CD4-positive, alpha-beta T cell treated with Interleukin-4 for 1 hour (primary cell): ENCODE measurements at places on chromosomes 1 and 21.
A peak's percentile ranks its signal among the peaks of the same experiment; 100 is the strongest.

GRCh38 chr1:100874433-100874832, 20.2 kb downstream of the EXTL2 start:
- no peak for DNase-seq

GRCh38 chr1:239527051-239527693, 140.8 kb downstream of the CHRM3 start:
- DNase-seq, result no peak

GRCh38 chr1:238951809-238952208, 434.6 kb upstream of the CHRM3 start:
- no peak for DNase-seq

- DNase-seq, result no peak
These were observed 66.1 kb downstream of the NCAM2 start for GRCh38 chr21:21064353-21064752.

GRCh38 chr1:5944154-5944842, 47.9 kb downstream of the NPHP4 start:
- no peak for DNase-seq

GRCh38 chr1:169105434-169106094, 926 bp upstream of the ATP1B1 start:
- DNase-seq, result no peak

GRCh38 chr1:43293896-43294760, 6.7 kb upstream of the TIE1 start:
- DNase-seq, result no peak

DNA sequence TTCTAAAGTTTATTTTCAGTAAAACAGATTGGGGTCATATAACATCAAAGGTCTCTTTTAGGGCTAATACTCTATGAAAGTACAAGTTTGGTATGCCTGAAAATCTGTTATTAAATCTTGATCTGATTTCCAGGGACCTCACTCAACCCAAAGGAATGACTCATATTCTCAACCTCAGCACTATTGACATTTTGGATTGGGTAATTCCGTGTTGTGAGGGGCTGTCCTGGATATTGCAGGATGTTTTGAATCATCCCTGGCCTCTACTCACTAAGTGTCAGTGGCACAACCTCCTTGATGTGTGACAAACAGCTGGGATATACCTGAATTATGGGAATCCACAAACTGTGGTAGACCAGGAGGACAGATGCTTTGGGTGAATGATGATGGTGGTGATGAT, 51.5 kb upstream of the CYP2J2 start:
- DNase-seq, result no peak

DNA sequence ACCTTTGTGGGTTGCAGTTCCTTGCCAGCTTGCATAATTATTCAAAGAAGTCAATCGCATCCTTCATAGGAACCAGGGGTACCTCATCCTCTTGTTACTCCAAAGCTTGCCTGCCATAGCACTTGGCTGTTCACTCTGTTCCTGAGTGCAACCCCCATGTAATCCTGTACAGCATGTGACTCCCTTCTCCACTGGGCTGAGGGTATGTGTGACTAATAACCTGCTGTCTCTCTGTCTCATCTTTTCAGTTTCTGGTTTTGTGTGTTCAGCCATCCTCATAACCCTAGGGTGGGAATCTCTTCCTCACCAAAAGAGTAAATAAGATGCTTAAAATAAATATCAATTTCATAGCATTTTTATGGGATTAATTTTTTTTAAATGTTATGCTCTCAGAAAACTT, 351.9 kb downstream of the S1PR1 start:
- no peak for DNase-seq

GRCh38 chr1:154866257-154867063, 3.6 kb downstream of the KCNN3 start:
- DNase-seq, result no peak

DNA sequence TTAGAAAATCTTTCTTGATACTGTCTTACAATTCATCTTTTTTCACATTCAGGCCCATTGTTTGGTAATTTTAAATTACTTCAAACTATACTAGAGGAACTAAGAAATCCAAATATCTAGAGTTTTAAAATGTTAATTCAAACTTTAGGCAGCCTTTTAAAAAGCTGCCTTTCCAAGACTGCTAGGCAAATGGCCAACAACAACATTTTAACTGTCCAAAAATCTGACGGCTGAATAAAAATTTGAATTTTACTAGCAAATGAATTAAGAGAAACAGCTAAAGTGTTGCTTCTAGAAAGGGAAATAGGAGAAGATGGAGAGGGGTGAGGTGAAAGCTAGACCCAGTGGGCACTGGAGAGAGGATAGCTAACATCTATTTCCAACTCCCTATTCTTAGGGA, 17.2 kb downstream of the DPYD start:
- DNase-seq, result no peak

DNA sequence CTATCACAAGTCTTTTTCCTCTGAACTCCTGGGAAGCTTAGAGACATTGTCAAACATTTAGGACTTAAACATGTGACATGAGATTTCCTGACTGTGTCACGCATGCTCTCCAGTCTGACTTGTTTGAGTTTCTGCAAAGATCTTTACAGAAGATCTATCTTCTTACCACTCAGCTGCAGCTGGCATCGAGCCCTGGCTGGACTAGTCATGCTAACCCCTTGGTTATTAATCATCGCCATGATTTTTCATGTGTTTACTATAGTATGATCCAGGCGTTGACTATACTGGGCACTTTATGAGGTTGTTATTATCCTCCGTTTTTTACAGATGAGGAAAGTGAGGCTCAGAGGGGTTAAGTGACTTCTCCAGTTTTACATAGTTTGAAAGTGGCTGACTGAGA, 18.1 kb upstream of the IRF2BP2 start:
- DNase-seq, result no peak

DNA sequence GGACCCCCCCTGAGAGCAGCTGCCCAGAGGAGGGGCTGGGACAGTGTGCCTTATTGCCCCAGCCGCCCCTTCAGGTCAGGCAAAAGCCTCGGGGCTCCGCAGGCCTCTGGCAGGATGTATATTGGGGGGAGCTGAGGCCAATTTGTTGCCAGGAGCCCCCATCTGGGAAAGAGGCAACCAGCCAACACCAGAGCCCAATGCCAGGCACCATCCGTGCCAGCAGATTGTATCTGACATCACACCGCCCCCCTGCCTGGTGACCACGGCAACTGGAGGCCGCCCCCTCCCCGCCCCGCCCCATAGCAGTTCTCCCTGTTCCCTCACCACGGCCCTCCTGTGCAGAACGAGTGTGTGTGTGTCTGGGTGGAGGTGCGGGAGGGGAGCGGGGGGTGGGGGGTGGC, 3.6 kb upstream of the PLEKHG5 start:
- no peak for DNase-seq

- DNase-seq, result no peak
These were observed 2.8 kb upstream of the KRTAP10-5 start for GRCh38 chr21:44583089-44583799.

DNA sequence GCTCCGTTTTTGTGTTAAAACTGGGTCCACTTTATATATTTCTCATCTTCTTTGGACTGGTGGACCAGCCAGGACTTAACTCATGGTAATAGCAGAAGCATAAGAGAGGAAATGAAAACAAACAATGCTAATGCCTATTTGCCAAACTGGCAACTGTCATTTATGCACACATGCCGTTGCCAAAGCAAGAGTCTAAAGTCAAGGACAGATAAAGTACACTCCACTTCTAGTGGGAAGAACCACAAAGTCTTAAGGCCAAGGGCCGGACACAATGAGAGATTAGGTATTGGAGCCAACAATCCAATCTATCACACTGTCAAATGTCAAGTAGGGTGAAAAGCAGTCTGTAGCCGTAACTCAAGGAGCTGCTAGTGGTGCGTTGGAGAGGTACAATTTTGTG, 157.7 kb downstream of the LYPLAL1 start:
- no peak for DNase-seq

DNA sequence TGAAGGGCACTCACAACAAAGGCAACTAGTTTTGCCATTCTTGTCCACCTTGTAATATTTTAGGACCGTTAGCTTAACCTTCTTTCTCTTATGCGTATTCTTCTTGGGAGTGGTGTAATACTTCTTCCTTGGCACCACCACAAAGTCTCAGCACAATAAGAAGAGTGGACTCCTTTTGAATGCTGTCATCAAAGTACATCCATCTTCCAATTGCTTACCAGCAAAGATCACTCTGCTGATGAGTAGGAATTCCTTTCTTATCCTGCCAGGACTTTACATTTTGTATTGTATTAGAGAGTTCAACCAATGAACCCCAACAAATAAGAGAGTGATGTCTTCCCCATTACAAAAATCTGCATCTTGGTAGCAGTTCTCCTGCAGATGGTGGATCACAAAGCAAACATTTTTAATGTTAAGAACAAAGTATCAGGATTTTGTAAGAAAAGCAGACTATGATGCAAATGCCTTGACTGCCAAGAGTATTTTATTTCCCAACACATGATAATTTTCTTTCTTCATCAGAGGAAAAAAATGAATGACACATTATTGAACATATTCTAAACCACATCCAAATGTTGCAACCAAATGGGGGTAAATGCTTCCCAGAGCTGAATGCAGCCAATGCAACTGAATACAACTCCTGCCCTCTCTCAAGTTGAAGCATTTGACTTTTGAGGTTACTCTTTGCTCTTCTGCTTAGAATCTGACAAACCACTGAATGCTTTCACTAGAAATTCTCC, 5.1 kb upstream of the ARNT start:
- DNase-seq, result no peak

GRCh38 chr1:172845371-172845770, 186.5 kb downstream of the FASLG start:
- DNase-seq, result peak; percentile 46

DNA sequence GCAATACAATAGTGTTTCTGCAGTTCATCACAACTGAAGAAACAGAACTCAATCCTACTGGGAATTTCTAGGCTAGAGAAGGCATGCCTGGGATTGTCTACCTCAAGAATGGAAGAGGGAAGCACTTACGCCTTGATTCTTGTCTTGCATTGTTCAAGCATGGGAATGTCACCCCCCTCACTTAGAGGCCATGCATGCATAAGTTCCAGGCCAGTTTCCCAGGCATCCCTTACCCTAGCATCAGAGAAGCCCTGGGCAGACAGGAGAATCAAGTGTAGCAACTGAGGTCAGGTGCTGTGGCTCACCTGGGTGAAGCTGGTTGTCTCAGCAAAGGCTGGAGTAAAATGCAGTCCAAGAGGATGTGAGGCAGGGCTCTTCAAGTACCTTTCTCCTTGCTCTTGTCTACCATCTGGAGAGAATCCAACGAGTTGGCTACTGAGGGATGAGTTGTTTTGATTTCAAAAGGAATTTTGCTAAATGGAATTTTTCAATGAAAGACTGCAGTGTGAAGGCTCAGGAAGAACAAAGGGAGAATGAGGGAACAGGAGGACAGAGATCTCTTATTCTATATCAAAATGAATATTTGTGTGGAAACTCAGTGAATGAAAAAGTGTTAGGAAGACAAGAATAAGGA, 174.3 kb downstream of the NEK7 start:
- no peak for DNase-seq

- no peak for DNase-seq
These were observed 21.8 kb upstream of the GPR153 start for GRCh38 chr1:6282577-6283270.

GRCh38 chr1:10835822-10836421, 39.5 kb upstream of the CASZ1 start:
- no peak for DNase-seq

DNA sequence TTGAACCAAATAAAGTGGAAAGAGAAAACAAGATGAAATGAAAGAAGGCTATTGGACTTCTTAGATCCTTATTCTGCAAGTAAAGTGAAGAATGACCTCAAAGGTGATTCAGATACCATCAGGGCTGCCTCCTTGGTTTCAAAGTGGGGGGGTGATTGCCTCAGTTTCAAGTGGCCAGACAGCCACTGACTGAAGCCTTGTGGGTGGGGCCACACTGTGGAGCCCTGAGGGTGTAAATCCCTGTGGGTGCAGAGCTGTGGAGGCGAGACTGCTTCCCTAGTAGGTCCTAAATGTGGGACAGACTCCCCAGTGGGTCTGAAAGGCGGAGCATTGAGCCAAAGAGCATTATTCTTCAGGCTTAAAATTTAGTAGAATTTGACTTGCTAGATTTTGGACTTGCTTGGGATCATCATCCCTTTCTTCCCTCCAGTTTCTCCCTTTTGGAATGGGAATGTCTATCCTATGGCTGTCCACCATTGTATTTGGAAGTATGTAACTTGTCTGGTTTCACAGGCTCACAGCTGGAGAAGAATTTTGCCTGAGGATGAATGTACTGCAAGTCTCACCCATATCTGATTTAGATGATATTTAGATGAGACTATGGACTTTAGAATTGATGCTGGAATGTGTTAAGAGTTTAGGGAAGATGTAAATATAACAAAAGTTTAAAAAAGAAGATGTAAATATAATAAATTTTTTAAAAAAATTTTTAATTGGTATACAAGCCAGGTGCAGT, 71.6 kb upstream of the SOX13 start:
- no peak for DNase-seq

DNA sequence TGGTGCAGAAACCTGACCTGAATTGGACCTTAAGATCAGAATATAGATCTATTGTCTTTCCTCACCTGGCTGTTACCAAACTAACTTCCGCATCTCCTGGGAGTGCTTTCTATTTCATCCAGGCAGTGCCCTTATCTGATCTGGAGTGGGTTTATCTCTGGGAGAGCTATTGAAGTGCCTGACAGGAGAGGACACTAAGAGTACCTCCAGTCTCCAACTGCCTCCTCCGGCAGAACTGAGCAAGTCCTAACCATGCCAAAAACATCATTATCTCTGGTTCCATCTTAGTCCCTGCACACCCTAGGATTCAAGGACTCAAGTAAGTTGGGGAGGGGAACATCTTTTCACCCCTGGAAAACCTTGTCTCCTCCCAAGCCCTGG, 12.4 kb upstream of the KCNJ15 start:
- no peak for DNase-seq

- no peak for DNase-seq
These were observed 18.8 kb downstream of the KYAT3 start for GRCh38 chr1:88973520-88974137.

DNA sequence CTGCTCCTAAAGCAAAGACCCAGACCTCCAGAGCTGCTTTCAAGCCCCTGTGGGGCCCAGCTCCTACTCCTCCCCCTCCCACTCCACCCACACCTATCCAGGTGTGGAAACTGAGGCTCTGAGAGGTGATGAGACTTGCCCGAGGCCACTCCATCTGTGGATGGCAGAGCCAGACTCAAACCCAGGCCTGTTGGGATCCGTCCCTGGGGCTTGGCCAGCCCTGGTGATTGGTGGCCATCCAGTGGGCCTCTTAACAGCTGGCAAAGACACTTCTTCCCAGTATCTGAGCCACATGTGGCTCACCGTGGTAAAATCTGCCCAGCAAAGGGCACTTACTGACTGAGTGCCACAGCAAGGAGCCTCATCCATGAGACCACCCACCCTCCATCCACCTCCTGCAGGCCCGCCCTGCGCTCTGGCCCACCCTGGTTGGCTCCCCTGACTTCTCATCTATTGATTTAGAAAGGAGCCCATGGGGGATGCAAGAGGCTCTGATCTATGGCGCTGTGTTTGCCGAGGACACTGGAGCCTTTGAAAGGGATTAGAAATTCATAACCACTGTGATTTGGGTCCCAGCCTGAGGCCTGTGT, 398.5 kb downstream of the PTPRU start:
- no peak for DNase-seq

DNA sequence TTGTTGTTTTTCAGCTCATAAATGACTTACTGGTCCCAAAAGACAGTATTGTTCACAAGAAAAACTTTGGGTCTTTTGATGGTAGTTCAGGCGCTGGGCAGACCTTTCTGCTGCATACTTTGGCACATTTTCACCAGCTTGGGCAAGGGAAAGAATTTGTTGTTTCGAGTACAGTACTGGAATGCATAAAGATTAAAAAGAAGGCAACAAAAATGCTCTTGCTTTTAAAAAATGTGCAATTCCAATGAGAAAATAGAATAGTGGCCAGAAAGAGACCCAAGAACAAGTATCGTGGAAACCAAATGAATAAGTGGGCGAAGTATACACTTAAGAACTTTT, 56.0 kb downstream of the CLIC6 start:
- no peak for DNase-seq

- DNase-seq, result peak; percentile 73
These were observed 10.4 kb downstream of the EMC1 start for GRCh38 chr1:19240673-19241538.
